ENCODE measurements at places on chromosomes 1 and 21.
A peak's percentile ranks its signal among the peaks of the same experiment; 100 is the strongest.

DNA sequence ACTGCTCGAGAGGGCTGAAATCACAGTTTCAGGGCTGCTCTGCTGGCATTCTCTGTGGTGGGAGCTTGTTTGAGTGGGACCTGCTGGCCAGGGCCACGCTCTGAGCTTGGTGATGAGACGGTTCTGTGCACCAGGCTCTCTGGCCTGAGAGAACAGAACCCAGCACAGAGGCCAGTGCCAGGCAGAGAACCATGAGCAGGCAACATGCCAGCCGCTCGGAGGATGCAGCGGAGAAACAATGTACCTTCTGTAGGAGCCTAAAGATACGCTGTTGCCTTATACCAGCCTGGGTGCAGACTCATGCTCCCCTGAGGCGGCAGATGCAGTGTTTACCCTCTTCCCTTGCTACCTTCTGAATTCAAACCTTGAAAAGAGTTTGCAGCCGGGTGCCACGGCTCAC is 10.0 kb downstream of the C2CD2 start:
- DNase-seq = peak; percentile 52

DNA sequence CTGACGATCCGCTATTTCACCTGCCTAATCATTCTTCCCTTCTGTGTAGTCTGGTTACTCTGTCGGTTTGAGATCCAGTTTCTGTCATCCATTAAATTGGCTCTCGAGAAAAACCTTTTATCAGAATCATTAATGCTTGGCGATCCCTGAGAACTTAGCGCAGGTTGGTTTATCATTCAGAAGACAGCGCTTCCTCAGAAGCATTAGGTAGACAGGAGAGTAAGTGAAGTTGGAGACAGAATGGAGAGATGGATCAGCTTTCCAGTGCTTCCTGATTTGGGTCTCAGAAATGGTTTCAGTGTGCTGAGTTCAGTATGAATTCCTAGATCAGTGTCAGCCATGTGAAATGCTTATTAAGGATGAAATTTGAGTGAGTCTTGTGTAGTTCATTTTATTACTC is 1.3 kb downstream of the USP1 start:
- no peak for DNase-seq

GRCh38 chr1:148166558-148167492 is 14.7 kb upstream of the NBPF11 start:
- no peak for DNase-seq

DNA sequence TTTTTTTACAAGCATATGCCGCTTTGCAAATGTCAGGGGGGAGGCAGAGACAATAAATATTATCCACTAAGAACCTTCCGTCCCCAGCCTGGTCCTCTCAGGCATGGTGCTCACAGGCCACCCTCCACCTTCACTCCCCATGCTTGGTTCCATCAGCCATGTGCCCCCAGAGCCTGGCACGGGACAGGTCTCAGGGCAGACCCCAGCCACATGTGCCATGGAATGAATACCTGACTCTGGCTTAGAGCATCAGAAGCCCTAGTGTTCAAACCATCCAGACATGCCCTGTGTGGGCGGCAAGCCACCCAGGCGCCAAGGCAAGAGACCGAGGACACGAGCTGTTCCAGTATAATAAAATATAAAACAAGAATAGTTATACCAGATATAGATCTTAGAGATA is 5.4 kb downstream of the LSS start:
- DNase-seq = peak; percentile 51

GRCh38 chr1:209106237-209106741 is 477.2 kb upstream of the CAMK1G start:
- no peak for DNase-seq

DNA sequence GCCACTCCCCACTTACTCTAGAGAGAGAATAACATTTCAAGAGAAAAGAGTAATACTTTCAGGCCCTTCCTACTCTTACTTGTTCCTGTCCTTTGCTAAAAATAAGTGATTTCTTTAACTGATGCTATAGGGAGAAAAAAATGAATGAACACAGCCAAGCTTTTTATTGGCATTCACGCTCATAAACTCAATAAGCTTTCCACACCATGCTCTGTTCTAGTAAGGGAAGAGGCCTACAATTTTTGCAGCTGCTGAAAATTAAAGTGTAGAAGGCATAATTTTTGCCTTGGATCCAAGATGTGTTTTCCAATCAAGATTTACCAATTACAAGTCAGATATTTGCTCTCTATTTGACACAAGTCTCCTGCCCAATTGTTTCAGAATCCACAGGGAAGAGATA is 188.1 kb upstream of the RGS18 start:
- no peak for DNase-seq

DNA sequence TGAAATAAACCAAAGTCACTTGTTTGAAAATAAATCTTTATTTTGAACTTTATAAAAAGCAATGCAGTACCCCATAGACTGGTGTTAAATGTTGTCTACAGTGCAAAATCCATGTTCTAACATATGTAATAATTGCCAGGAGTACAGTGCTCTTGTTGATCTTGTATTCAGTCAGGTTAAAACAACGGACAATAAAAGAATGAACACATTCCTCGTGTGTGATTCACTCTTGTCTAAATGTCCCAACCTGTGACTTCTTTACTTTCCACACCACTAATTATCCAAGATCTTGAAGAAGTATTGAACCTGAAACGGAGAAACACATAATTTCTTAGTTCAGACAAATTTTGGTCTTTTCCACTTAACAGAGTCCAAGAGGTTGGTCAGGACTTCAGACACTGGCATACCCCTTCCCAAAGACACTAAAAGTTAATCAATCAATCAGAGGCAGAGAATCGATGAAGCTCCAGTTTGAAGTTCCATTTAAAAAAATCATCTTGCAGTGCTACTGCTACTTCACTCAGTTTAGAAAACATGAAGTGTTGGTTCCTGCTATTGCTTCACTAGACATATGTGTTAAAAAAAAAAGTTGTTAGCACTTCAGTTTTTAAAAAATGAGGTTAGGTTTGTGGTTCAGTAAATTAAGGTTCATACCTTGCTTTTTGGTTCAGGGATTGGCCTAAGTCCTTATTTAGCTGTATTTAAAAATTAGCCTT is 26.2 kb downstream of the ATP1B1 start:
- DNase-seq = no peak

DNA sequence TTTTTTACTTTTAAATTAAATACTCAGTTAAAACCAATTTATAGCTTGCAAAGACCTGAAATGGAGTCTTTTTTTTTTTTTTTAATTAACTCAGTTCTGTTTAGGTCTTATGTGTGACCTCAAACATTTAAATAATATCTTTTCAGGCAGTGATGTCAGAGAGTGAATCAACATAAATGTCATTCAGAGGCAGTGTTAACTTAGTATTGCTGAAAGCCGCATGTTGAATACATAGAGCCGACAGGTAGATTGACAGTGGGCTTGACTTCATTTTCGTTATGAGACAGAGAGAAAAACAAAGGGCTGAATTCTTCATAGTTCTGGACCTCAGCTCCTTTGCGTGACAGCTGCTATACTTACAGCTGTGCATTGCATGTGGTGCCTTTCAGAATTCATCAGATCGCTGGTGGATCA is 51.5 kb downstream of the PRDM2 start:
- DNase-seq = no peak

GRCh38 chr1:152520561-152521090 is 6.3 kb downstream of the CRCT1 start:
- DNase-seq = no peak

GRCh38 chr21:40018871-40019475 is 151.7 kb downstream of the PCP4 start:
- no peak for DNase-seq

- no peak for DNase-seq
These were observed 51.3 kb upstream of the GFI1 start for GRCh38 chr1:92538048-92538412.

GRCh38 chr1:59482986-59483385 is 186.1 kb downstream of the FGGY start:
- DNase-seq = no peak

DNA sequence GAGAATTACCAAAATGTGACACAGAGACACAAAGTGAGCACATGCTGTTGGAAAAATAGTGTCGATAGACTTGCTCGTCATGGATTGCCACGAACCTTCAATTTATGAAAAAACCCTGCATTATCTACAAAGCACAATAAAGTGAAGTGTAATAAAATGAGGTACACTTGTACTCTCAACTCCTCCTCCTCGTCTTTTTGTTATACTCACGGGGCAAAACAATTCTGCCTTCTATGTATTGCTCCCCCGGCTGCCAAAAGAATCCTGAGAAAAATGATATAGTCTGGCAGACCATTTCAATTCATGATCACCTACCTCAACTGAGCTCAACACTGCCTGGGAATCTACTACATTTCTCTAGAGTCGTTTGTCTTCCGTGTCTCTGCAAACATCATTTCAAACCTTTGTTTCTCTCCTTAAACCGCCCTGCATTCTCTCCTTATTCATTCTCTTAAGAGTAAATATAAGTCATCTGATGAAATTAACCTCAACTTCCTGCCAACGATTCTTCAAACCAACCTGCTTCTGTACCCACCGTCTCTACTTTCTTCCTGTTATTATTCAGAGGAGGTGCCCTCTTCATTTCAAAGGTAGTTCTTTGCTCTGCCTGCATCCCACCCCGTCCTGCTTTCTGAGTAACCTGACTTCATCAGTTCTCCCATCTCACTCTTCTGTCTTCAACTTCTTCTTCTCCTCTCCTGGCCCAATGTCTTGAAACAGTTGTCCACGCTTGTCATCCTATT is 12.9 kb upstream of the IL19 start:
- DNase-seq = no peak

- DNase-seq = no peak
These were observed at the start of gene KCNJ6 for GRCh38 chr21:37916310-37917051. TSS of gene KCNJ6 (minus strand) at chr21:37916457. CDS start at chr21:37840682, 75,775 bp downstream.

- no peak for DNase-seq
These were observed 12.1 kb downstream of the ERG start for GRCh38 chr21:38486221-38486620.

GRCh38 chr1:27672750-27673112 is 739 bp upstream of the IFI6 start:
- DNase-seq = no peak

GRCh38 chr1:55813618-55814017 is 598.5 kb upstream of the USP24 start:
- DNase-seq = no peak

GRCh38 chr1:68198752-68199151 is 33.6 kb downstream of the WLS start:
- DNase-seq = no peak

DNA sequence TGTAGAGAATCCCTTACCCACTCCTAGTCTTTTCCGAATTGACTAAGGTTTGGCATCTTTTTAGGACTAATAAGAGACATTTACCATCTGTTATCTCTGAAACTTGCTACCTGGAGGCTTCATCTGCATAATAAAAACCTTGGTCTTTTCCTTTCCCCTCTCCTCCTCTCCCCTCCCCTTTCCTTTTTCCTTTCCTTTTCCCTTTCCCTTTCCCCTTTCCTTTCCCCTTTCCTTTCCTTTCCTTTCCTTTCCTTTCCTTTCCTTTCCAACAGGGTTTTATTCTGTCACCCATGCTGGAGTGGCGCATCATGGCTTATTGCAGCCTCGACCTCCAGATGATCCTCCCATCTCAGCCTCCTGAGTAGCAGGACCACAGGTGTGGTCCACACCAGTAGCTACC is 195.7 kb downstream of the RYR2 start:
- DNase-seq = no peak

- DNase-seq = no peak
These were observed 66.8 kb downstream of the TBCE start for GRCh38 chr1:235434001-235434400.

- no peak for DNase-seq
These were observed 3.9 kb upstream of the FAM151A start for GRCh38 chr1:54627196-54627595.

DNA sequence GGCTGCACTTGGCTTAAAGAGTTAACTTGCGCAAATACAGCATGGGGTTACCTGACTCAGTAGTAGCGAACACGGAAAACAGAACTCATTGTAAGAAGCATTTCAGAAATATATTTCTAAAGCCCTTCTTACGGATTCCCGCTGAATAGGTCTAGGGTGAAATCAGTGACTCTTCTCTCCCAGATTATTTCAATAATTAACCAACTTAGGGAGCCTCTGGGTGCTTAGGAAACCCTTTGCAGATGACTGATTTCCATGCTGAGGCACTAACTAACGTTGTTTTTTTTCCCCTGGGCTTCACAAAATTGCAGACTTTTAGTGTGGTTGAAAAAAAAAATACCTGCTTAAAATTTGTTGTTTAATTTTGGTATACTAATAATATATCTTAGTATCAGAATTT is 40.3 kb downstream of the BTG3 start:
- DNase-seq = no peak

GRCh38 chr1:924656-925560 is 1.2 kb downstream of the SAMD11 start:
- no peak for DNase-seq

GRCh38 chr1:58231204-58231603 is 315.3 kb downstream of the OMA1 start:
- DNase-seq = no peak

DNA sequence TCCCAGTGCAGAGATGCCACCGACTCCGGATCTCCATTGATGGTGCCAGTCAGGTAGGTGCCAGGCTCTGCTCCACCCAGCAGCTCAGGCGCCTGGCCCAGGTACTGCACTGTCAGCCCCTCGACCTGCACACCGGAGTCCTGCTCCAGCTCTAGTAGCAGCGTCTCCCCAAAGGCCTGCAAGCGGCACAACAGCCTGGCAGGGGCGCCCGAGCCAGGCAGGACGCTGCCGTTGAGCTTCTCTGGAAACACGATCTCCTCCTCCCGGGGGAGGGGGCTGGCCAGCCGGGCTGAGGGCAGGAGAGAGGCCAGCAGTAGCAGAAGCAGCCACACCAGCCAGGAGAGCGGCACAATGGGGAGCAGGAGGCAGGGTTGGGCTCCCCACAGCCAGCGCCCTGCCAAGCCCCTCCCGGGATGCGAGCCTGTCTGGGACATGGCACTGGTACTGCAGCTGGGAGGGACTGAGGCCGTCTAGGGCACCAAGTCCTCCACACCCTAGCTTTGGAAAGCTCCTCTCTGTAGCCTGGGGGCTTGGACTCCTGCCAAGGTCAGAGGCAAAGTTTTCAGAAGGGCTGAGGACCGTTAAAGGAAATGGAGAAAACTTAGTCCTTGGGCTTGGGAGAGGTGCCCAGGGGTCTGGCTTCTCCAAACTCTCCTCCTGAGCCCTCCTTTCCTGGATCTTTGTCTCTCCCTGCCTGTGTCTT is 509 bp downstream of the ADAMTS4 start:
- peak; percentile 77 for DNase-seq

- DNase-seq = no peak
These were observed 281.3 kb upstream of the ZP4 start for GRCh38 chr1:238171985-238172384.

GRCh38 chr1:168789501-168789900 is 60.5 kb upstream of the DPT start:
- DNase-seq = no peak

GRCh38 chr1:47886141-47886540 is 111.0 kb downstream of the TRABD2B start:
- DNase-seq = no peak

All from spleen (tissue), 13 donors.